ENCODE measurements at places on chromosomes 7 and 10. TPM values are rescaled to one million over a fixed set of nuclear protein-coding genes. Genes with fewer than 3 reads are reported as not detected.
A peak's percentile ranks its signal among the peaks of the same experiment; 100 is the strongest.

DNA sequence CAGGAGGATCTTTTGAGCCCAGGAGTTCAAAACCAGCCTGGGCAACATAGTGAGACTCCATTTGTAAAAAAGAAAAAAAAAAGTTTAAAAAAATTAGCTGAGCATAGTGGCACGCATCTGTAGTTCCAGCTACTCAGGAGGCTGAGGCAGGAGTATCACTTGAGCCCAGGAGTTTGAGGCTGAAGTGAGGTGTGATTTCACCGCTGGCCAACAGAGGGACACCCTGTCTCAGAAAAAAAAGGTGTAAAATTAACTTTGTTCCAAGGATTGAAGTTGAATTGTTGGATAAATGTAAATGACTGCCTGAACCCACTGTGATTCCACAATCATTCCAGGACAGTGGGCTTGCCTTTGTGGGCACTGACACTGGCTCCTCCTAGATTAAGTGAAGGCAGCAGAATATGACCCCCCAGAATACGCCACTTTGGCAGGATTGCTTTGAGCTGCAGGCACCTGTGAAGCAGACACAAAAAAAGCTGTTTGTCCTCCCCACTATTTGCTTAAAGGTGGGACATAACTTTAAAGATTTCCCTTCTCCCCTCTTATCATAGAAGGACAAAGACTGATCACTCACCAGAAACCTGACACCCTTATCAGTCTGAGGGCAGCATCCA is 57.2 kb upstream of the FOXI2 start:
- no peak for DNase-seq

DNA sequence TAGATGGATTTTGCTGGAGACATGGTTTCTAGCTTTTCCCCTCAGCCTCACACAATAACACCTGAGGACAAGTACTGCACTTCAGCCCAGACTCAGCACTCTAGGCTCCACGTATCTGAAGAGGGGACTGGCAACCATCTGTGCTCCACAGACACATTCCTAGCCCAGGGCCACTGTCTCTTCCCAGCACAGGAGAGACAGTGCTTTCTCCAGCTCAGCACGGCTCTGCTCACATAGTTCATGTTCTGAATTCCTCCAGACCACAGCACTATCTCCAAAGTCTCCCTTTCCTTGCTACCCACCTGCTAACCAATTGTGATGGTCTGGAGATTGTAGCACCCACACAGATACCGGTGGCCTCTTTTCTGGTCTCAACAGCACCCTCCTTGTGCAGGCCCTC is 114.5 kb downstream of the HTR7 start:
- no peak for DNase-seq

DNA sequence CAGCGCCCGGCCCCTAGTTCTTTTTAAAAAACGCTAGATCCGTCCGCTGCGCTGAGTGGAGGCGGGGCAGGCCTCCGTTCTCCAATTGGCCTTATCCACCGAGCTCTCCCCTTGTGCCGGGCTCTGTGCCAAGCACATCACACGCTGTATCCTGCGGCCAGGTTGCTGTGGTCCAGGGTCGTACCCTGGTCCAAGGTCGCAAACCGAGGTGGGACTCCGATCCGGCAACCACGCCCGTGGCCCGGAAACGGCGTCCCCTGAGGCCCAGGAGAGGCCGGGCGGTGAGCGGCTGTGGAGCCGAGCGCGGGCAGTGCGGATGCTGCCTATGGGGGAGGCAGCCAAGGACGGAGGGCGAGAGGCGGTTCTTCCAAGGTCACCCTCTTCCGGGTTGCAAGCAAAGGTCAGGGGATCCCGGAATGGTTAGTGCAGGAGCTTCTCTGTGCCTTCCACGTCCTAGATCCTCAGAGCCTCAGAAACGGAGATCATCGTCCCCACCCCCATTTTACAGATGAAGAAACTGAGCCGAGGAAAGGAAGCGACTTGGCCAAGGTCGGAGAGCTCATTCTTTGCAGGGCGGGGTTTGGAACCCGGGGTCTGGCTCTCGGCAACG is 72.4 kb upstream of the LRRC4 start:
- DNase-seq = no peak

DNA sequence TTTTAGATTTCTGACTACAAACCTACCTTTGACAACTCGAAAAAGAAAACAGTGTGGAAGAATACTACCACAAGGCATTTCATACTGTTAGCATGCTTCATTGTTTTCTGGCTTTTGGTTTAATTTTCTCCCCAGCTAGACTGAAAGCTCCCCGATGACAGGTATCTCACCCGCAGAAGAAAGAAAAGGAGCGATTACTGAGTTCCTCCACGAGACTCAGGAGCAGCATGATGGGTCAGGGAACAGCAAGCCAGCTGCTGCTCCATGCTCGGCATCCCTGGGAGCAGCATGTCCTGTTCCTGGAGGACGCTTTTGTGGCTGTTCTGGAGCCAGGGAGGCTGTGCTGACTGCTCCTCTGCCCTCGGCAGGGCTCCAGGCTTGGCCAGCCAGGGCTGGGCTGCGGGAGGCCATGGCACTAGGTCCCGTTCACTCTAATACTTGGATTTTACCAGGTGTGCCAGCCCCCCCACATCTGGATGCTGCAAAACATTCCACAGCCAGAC is 133.4 kb downstream of the PRKAG2 start:
- DNase-seq = peak; percentile 54

- DNase-seq = no peak
Measured at GRCh38 chr10:107417446-107417845, 252.9 kb upstream of the SORCS1 start.

DNA sequence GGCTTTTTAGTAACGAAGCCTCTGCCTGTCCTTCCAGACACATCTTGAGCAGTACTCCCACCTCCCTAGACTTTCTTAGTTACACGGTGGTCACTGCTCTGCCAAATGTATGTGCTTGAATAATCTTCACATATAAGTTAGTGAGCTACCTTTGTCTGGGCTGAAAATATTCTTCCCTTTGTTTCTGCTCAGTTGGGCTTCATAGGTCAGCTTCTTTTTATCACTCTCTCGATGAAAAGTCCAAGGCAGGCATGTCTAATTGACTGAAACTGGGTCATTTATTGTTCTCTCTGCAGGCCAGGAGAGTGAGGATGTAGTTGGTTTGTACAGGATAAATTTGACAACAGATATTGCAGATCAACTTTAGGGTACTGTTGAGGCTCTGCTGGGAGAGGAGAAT is 636.7 kb upstream of the IGFBP3 start:
- DNase-seq = no peak

GRCh38 chr10:11863353-11864109 is 40.4 kb downstream of the PROSER2 start:
- no peak for DNase-seq

FFAR4 gene
- total RNA-seq = not detected

SYT15B gene
- total RNA-seq = under 0.01 TPM

VPS37D gene
- 6.9 TPM for total RNA-seq

EBLN1 gene
- total RNA-seq = 0.26 TPM

ATRNL1 gene
- 13.0 TPM for total RNA-seq

DAGLB gene
- total RNA-seq = 23.6 TPM

LRMDA gene
- not detected for total RNA-seq

TACC2 gene
- 11.3 TPM for total RNA-seq

AHR gene
- 93.2 TPM for total RNA-seq

CC2D2B gene
- total RNA-seq = 0.11 TPM
